Activated CD4-positive, alpha-beta T cell treated with anti-CD3 and anti-CD28 coated beads for 24 hours (primary cell): ENCODE measurements at places on chromosomes 5 and 9.

- DNase-seq = no peak
Measured at GRCh38 chr5:109394806-109395205, 15.0 kb downstream of the PJA2 start.

- DNase-seq = no peak
Measured at GRCh38 chr5:171680485-171680884, 105.1 kb upstream of the SMIM23 start.

GRCh38 chr5:176736931-176737745 is 73.2 kb upstream of the UNC5A start:
- no peak for DNase-seq

- no peak for DNase-seq
Measured at GRCh38 chr9:78009186-78009585, 22.4 kb downstream of the GNAQ start.

DNA sequence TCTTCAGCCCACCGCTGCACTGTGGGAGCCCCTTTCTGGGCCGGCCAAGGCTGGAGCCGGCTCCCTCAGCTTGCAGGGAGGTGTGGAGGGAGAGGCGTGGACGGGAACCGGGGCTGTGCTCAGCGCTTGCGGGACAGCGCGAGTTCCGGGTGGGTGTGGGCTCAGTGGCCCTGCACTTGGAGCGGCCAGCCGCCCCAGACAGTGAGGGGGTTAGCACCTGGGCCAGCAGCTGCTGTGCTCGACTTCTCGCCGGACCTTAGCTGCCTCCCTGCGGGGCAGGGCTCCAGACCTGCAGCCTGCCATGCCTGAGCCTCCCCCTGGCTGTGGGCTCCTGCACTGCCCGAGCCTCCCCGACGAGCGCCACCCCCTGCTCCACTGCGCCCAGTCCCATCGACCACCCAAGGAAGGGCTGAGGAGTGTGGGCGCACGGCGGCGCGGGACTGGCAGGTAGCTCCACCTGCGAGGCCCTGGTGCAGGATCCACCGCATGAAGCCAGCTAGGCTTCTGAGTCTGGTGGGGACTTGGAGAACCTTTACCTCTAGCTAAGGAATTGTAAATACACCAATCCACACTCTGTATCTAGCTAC is 92.9 kb upstream of the MAST4 start:
- no peak for DNase-seq

DNA sequence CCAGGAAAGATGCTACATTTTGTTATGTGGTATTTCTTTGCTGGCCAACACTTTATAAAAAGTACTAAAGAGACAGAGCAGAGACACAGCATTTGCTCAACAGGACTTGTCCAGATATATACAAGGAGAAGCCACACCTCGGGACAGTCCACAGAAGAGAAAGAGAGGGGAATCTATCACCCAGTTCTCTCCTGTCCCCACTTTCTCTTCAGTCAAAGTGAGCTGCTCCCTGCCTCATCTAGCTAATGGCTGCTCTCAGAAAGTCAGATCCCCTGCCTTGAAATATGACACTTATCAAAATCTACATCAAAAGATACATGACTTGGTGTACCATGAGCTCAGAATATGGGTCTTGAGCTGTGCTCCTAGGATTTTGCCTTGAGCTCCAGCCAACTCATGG is 86.7 kb upstream of the SPDL1 start:
- no peak for DNase-seq
